Activated gamma-delta T cell treated with anti-CD3 and anti-CD28 coated beads, Interleukin-2, amount 50 U/mL, for 16 hours (primary cell): ENCODE measurements at places on chromosomes 3 and 15.

- no peak for DNase-seq
Measured at GRCh38 chr15:28021281-28022039, 77.7 kb downstream of the OCA2 start.

DNA sequence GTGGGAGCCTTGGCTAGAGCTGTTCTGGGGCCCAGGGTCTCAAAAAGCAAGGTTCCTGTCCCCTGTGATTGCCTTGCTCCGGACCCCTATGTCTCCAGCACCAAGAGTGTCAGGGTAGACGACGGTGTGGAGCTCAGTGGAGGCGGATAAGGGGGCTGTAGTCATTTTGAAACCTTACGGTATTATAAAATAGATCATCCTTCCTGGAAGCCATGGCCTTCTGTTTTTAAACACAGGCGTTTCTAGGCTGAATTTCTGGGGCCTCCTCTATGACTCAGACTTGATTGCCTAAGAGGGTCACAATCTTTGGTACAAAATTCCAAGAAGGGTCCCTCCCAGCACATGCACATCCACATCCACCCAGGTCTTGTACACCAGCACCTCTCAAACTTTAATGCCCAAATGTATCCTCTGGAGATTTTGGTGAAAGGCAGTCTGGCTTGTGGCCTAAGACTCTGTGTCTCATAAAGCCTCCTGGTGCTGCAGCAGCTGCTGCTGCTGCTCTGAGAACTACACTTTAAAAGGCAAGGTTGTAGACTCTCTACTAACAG lies 70.5 kb upstream of the XCR1 start:
- no peak for DNase-seq

GRCh38 chr15:85402195-85402881 lies 21.9 kb downstream of the AKAP13 start:
- DNase-seq, result no peak

DNA sequence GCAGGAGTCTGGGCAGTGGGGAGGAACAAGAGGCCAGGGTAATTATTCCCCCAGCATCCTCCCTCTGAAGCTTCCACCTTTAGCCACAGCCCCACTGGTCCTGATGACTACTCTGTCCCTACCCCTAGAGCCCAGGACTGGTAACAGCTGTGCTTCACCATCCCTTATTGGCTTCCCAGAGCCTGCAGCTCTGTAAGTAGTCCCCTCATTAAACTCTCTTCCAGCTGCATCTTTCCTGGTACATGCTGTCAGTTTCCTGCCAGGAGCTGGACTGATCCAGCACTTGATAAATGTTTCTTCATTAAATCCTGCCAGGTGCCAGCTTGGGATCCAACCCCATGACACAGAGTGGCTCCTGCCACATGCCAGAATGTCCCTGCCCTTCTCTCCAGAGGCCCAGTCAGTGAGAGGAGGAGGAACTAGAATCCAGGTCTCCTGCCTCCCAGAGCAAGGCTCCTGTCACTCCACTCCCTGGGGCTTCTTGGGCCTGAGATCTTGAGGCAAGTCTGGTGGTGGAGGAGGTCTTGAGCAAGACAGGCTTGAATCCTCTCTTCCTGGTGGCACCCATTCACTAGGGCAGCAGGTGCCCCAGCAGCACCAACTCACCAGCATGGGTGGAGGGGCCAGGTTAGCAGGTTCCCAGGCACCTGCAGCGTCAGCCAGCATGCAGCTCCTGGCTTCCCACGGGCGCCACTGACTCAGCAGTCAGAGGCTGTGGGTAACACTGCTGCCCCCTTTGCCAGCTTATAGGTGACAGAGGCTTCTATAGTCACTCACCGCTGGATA lies 27.6 kb downstream of the FBXW12 start:
- no peak for DNase-seq

- no peak for DNase-seq
Measured at GRCh38 chr3:30167541-30168011, 438.8 kb upstream of the TGFBR2 start.

- DNase-seq, result no peak
Measured at GRCh38 chr15:100580414-100580813, 21.6 kb downstream of the LINS1 start.

DNA sequence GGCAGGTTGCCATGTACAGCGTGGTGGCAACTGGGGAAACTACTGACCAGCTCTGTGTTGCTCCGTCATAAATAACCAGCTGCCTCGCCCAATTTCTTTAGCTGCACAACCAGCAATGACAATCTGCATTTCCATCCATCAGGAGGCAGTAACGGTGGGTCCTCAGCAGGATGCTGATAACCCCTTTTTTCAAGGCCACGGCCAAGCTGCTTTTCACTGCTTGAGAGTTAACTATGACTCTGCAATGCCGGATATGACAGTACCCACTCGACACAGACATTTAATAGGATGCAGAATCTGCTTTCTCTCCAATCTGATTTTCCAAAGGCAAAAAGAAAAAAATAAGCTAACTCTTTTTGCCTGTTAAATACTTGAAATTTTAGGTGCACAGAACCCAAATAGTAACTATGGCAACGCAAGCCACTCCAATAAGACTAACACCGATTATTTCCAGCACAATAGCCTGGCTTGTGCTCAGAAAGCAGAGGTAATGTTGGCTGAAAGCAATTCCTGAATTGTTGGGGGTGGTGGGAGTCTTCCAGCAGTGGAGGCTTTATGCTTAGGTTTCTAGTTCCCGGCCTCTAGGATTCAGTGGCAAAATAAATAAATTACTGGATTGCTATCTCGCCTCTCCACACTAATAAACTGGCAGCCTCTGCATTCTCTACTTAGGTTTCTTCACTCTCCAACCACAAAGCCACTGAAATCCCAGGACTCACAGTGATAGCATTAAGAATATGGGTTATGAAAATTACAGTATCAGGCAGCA lies 31.2 kb upstream of the SRGAP3 start:
- no peak for DNase-seq
